ENCODE measurements at places on chromosomes 2 and 18.

- DNase-seq = no peak
Observed at GRCh38 chr2:46540496-46541331, 61.3 kb downstream of the TMEM247 start.

DNA sequence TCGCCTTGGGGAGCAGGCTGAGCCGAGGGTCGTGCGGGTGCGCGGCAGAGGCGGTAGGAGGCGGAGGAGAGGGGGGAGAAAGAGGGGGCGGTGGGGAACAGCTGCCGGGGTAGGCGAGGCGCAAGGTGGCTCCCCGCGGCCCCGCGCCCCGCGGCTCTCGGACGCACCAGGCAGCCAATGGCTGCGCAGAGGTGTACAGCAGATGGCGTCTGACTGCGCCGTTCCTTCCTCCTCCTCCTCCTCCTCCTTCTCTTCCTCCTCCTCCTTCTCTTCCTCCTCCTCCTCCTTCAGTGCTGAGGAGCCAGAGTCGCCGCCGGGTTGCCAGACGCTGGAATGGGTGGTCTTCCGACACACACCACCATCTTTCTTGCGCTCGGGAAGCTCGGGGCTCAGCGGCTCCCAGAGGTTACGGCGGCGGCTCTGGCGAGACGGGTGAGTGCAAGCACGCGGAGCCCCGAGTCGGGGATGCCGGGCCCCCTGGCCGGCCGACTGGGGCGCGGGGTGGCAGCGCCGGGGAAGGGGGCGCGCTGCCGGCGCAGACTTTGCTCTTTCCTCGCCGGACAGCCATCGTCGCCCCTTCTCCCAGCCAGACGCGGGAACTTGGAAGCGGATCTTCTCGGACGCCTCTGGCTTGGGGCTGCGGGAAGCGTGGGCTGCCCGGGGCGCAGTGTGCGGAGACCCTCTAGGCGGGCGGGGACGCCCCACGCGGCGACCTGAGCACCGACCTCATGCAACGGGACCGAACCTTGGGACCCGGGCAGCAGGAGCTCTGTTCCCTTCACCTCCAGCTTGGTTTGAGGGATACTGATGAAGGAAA, at the start of gene THSD7B:
THSD7B (plus strand) TSS at position 290 of the 817 bp plus-strand sequence. CDS start 116,634 bp downstream, outside the sequence.
- DNase-seq = no peak

- DNase-seq = no peak
Observed at GRCh38 chr2:238569507-238570195, 142.9 kb downstream of the ASB1 start.

DNA sequence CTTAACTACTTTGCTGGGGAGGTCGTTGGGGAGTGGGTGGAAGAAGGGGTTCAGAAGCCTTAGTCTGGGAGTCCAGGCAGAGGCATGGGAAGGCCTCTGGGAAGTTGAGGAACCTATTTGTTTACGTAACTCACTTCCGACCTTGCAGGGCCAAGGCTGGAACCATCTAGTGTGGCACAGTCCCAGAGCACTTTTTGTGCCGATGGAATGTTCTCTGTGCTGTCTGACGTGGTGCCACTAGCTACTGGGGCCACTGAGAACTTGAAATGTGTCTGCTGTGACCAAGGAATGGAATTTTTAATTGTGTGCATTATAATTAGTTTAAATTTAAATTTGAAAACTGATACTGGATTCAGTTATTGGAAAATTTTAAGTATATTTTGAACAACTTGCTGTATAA, 139.7 kb downstream of the FAM161A start:
- DNase-seq = no peak

DNA sequence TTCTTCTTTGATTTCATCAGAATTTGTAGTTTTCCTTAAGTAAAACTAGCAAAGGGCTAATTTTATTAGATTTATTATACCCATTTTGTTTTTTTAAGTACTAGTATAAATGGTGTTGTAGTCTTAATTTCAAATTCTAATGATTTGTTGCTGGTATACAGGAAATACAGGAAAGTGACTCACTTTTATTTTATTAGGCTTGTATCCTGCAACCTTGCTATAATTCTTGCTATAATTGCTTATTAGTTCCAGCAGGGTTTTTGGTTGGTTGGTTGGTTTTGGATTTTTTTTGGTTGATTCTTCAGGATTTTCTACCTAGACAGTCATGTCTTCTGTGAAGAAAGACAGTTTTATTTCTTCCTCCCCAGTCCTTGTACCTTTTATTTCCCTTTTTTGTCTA, 110.6 kb upstream of the IL1R2 start:
- DNase-seq = no peak

DNA sequence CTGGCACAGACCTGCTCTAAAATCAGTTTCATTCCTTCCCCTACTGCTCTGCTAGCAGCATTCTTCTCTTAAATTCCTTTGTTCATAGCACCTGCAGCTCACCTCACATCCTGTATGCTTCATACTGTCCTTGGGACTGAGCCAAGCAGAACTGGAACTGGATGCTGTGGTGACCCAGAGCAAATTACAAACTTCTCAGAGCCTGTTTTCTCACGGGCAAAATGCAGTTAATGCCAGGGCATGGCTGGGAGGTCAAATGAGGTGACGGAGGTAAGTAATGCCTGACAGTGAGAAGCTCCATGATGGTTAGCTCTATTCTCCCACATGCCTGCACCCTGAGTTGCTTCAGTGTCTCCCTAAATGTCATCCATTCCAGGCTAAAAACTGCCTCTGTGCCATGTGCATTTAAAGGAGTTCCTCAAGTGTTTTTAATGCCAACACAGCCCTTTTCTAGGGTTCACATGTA, 29.7 kb downstream of the C2orf42 start:
- no peak for DNase-seq

GRCh38 chr18:62324917-62325805, at the start of gene TNFRSF11A:
Gene TNFRSF11A (plus strand): TSS chr18:62325310. CDS start chr18:62325353, 43 bp downstream.
- DNase-seq = no peak

DNA sequence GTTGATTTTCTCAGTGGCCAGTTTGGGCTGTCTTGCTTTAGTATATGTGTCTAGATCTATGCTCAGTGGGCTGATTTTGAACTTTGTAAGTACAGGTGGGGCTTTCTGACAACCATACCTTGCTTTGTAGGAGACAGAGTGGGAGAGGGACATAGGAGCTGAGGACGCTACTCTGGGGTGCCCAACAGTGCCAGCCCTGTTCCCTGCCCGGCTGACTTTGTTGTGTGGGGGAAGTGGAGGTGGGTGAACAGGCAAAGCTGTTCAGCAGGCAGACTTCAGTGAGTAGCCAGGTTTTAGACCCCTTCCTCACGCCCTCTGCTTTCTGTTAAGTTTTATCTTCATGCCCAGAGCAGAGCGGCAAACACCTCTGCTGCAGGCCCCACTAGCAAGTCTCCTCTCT, 44.2 kb upstream of the DOCK10 start:
- no peak for DNase-seq

GRCh38 chr2:39136799-39137198, 15.9 kb upstream of the SOS1 start:
- DNase-seq = no peak

- no peak for DNase-seq
Observed at GRCh38 chr2:144686518-144687215, 166.7 kb upstream of the ZEB2 start.

DNA sequence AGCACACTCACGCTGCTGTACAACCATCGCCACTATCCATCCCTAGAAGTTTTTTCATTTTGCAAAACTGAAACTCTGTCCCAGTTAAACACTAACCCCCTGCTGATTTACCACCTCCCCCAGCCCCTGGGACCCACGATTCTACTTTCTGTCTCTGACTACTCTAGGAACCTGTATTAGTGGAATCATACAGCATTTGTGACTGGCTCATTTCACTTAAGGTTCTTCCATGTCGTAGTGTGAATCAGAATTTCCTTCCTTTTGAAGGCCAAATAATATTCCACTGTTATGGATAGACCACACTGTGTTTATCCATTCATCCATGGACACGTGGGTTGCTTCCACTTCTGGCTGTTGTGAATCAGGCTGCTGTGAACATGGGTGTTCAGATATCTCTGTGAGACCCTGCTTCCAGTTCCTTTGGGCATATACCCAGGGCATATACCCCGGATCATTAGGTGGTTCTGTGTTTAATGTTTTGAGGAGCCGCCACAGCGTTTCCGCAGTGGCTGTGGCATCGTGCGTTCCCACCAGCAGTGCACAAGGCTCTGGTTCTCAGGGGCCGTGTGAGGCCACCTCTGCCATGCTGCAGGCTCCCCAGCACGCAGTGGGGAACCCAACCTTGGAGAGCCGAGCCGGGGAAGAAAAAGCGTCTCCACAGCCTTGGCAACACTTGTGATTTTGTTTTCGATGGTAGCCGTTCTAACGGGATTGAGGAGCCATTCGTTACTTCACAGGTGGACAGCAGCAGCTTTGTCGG, 10.1 kb downstream of the RAMP1 start:
- DNase-seq = no peak

- DNase-seq = no peak
Observed at GRCh38 chr18:37442477-37442876, 123.1 kb downstream of the CELF4 start.

DNA sequence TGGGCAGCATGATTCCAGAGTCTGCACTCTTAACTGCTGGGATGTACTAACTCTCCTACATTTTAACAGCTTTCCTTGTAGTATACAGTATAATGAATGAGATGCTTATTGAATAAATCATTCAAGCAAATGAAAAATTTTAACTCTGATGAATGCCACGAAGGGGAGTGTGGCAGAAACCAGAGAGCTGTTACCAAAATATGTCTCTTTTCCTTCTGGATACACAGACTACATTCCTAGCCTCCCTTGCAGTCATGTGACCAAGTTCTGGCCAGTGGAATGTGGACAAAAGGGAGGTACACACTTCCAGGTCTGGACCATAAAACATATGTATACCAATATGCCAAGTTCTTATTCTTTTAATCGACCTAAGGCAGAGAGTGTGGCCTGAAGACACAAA, 1.7 kb upstream of the EML4 start:
- no peak for DNase-seq

DNA sequence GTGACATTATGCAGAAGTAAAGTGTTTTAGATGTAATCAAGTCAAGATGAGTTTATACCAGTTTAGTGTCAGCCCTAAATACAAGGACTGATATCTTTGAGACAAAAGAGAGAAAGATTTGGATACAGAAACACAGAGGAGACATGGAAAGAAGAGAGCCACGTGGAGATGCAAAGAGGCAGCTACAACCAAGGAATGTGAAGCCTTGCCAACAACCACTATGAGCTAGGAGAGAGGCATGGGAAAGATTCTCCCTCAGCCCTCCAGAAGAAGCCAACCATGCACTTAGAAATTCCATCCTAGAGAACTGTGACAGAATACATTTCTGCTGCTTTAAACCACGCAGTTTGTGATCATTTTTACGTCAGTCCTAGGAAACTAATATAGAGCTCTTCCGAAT, 217.2 kb downstream of the DOK6 start:
- no peak for DNase-seq

GRCh38 chr2:239751679-239752355, 273.3 kb downstream of the NDUFA10 start:
- no peak for DNase-seq

- no peak for DNase-seq
Observed at GRCh38 chr2:238954841-238955591, 107.1 kb downstream of the TWIST2 start.

- no peak for DNase-seq
Observed at GRCh38 chr2:237195396-237196120, 109.9 kb downstream of the COPS8 start.

- DNase-seq = no peak
Observed at GRCh38 chr2:230540332-230540731, 124.3 kb downstream of the SP100 start.

DNA sequence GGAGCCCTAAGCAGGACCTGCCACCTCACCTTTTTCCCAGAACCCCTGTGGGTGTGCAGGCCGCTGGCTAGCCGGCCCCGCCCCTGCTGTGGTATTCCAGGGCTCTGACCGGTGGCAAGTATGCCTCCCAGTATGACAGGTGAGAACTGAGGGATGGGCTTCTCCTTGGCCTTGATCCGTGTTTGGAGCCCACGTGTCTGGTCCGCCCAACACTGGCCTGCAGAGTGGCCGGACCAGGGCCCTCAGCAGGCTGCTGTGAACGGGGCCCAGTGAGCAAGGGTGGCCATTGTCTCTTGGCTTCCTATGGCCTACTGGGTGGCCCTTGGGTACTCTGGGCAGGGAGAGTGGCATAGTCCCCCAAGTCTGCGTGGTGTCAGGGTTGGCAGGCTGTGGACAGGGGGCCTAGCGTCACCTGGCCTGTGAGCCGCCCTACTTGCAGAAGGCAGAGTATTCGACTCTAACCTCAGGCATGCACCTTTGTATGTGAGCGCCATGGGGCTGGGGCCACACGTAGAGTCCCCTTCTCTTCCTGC, 1.8 kb downstream of the RNPEPL1 start:
- no peak for DNase-seq

- no peak for DNase-seq
Observed at GRCh38 chr2:110852051-110852450, 119.7 kb downstream of the ACOXL start.

- no peak for DNase-seq
Observed at GRCh38 chr2:217746808-217747207, 256.0 kb downstream of the TNS1 start.

GRCh38 chr18:75809926-75810255, 382.4 kb upstream of the SMIM21 start:
- no peak for DNase-seq

GRCh38 chr2:236473691-236474090, 95.9 kb upstream of the ACKR3 start:
- no peak for DNase-seq

DNA sequence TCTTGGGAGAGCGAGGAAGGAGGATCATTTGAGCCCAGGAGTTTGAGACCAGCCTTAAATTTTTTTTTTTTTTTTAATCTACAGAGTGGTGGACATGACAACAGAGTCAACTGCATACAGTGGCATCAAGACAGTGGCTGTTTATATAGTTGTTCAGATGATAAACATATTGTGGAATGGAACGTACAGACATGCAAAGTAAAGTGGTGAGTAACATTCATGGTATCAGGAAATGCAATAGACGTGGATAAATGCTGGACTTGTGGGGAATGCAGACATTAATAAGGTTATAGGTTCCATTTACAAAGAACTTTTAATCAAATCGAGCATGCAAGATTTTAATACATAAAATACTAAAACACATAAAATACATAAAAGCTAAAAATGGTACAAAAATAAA, 11.9 kb downstream of the WDR43 start:
- no peak for DNase-seq

DNA sequence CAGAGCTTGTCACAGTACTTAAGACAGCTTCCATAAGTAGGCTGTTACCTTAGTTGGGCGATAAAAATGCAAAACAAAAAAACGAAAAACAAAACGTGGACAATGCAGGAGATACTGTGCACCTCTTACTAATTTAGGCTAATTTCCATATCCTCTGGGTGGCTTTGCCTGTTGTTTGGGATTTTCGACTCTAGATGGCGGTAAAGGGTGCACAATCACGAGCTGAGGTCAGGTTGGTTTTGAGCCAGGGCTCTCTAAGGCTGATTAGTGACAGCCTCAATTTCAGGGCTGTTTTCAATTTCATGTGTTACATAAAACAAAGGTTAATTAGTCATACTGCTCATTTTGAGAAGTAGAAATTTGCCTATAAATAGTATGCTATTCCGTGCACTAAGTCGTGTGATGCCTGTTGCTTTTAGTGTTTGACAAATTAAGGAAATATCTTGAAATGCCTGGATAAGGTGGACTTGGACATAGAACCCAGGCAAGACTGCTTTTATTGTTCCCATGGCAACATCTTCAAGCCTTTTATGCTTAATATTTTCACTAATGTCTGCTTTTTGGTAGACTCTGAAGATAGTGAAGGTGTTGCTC, 493.1 kb downstream of the SOCS6 start:
- peak; percentile 24 for DNase-seq

- no peak for DNase-seq
Observed at GRCh38 chr2:8658064-8658862, 23.6 kb upstream of the ID2 start.

GRCh38 chr2:105773568-105773967, 28.9 kb downstream of the NCK2 start:
- no peak for DNase-seq

- no peak for DNase-seq
Observed at GRCh38 chr2:143698888-143699570, 569.8 kb downstream of the ARHGAP15 start.

Measured in right renal pelvis (tissue), 4 donors.